Right renal pelvis (tissue), 4 donors: ENCODE measurements at places on chromosomes 3 and 15.

DNA sequence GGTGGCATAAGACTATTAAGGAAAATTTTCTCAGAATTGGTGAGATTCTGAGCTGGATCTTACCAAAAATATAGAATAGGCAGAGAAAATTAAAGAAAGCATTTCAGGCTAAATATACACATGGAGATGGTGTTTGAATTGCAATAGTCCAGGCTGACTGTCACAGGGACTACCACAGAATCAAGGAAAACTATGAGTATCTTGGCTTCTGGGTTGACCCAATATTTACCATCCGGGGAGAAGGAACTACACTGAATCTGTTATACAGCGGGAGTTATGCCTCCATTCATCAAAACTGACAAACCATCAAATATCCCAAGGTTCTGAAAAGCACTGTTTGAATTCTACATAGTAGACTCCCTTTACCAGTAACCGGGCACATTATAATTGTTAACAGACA, 102.2 kb downstream of the TUSC7 start:
- no peak for DNase-seq

- no peak for DNase-seq
Observed at GRCh38 chr3:112776836-112777235, 69.8 kb downstream of the CD200R1L start.

GRCh38 chr3:158488670-158489069, 82.3 kb upstream of the MLF1 start:
- no peak for DNase-seq

- DNase-seq, result no peak
Observed at GRCh38 chr3:61985020-61985419, 388.3 kb downstream of the FEZF2 start.

DNA sequence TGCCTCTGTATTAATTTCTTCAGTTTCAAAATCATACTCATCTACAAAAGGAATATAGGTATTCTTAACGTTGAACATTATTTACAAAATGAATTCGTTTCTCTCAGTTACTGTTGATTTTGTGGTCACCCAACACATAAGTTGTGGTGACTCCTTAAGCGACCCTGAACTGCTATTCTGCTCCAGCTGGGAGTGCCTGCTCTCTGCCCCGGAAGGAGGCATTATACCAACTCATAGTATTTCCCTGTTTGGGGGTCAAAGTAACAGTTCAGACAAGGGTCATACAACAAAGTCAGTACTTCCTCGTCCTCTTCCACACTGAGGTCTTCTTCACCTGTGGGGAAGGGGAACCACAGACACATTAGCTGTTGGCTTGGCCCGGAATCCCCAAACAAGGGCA, 75.7 kb upstream of the FAM3D start:
- no peak for DNase-seq

- no peak for DNase-seq
Observed at GRCh38 chr3:50193286-50193685, 1.9 kb downstream of the GNAT1 start.

GRCh38 chr3:182617500-182617899, 175.8 kb upstream of the ATP11B start:
- DNase-seq, result no peak

GRCh38 chr3:195440379-195440778, 2.4 kb downstream of the ACAP2 start:
- DNase-seq, result no peak

GRCh38 chr15:48423342-48423741, 92.1 kb downstream of the DUT start:
- DNase-seq, result no peak

- no peak for DNase-seq
Observed at GRCh38 chr3:115165266-115165665, 18.2 kb upstream of the ZBTB20 start.

DNA sequence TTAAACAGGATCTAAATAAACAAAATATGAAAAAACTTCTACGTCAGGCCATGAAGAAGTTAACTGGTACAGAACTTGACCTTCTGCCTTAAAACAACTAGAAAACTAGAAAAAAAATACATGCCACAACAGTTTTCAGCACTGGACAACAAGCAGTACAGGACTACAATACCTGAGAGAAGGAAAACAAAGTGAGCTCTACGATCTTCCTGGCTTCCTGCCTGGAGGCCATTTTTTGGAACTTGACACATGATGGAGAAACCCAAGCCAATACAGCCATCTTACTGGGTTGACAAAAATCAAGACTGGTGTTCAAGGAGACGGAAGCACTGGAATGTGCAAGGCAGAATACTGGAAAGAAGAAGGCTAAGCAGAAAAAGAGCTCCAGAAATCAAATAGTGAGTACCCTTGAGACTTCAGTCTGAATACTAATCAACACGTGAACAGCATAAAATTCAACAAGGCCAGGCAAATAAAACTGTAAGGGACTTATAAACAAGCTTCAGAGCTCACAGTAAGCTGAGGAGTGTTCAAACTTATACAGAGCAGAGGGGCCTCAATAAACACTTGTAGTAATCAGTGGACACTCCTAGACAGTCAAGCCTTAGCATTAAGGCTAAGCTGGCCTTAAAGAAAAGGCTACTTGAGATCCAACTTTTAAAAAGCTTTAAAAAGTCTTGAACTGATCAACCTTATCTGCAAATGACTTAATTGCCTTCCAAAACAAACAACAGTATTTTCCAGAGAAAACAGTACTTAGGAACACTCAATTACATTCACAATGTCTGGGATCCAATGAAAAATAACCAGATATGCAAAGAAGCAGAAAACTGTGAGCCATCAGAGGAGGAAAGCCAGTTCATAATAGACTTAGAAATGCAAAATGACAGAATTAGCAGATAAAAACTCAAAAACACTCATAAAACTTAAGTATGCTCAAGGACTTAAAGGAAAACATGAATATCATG, 63.2 kb downstream of the DLG1 start:
- DNase-seq, result no peak

- peak; percentile 59 for DNase-seq
Observed at GRCh38 chr3:63818282-63819150, 583 bp upstream of the C3orf49 start.

DNA sequence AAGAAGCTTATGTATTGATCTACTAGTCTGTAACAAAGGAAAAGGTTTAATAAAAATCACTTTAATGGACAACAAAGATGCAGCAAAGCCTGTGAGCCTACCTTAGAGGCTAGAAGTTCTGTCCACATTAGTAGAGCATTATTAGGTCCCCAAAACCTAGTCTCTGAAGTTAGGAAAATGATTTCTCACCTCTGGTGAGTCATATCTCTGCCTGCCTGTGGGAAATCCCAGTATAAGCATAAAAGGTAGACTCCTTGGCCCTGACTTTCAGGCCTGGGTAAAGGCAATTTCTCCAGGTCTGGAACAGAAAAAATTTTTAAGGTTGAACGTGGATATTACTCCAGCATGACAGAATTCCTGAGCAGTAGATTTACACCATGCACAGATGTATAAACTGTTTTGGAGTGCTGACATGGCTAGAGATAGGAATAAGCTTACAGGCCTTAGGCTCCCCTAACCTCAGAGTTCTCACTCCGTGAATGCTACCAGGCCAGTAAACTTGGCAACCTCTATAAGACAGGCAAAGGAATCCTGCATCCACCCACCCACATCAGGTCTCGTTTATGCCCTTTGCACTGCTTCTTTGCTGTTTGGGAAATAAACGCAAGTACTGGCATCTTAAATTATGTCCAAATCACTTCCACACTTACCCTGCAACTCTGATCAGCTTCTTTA, 104.1 kb downstream of the SERPINI1 start:
- DNase-seq, result no peak

DNA sequence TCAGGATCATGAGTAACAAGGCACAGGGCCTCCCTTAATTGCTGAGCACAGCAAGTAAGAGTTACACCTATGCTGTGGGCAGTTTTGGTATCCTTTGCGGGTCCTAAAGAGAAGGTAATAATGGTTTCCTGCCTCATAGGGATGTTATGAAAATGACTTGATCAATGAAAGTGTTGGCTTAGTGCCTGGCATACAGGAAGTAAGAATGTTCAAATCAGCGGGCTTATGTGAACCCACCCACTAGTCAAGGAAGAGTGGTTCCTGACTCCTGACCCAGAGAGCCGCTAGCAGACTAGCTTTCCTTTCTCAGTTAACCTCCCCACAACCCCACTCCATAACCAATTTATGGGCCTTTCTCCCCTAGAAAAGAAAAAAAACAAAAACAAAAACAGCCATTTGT, 5.2 kb upstream of the ADAMTS9 start:
- DNase-seq, result peak; percentile 6

- no peak for DNase-seq
Observed at GRCh38 chr3:21466476-21466875, 284.5 kb downstream of the ZNF385D start.

DNA sequence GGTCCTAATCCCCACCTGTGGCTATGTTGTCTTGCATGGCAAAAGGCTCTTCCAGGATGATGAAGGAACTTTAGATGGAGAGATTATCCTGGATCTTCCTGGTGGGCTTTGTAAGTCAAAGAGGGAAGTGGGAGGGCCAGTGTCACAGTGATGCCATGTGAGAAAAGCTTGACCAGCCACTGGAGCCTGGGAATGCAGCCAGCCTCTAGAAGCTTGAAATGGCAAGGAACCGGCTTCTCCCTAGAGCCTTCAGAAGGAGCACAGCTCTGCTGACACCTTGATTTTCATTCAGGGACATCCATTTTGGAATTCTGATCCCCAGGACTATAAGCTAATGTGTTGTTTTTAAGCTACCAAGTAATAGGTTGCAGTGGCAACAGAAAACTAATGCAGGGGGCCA, 58.3 kb downstream of the CLEC3B start:
- DNase-seq, result no peak

DNA sequence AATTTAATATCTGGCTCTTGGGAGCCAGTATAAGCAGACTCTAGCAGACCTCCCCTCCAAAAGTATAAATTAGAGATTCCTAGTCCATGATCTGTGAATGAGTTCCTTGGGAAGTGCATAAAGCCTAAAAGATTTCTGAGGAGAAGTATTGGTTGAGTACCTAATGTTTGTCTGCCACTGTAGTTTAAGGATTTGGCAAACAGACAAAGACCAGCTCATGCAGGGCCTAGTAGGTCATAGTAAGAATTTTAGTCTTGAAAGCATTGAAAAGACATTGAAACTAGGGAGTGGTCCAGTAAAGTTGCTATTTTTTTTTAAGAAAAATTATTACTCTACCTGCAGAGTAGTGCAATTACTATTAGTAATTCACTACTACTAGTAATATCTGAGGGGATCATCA, 67.5 kb downstream of the SPRED1 start:
- no peak for DNase-seq

- DNase-seq, result no peak
Observed at GRCh38 chr3:138367911-138368310, 19.5 kb downstream of the MRAS start.

- no peak for DNase-seq
Observed at GRCh38 chr3:81931265-81932251, 170.1 kb upstream of the GBE1 start.

DNA sequence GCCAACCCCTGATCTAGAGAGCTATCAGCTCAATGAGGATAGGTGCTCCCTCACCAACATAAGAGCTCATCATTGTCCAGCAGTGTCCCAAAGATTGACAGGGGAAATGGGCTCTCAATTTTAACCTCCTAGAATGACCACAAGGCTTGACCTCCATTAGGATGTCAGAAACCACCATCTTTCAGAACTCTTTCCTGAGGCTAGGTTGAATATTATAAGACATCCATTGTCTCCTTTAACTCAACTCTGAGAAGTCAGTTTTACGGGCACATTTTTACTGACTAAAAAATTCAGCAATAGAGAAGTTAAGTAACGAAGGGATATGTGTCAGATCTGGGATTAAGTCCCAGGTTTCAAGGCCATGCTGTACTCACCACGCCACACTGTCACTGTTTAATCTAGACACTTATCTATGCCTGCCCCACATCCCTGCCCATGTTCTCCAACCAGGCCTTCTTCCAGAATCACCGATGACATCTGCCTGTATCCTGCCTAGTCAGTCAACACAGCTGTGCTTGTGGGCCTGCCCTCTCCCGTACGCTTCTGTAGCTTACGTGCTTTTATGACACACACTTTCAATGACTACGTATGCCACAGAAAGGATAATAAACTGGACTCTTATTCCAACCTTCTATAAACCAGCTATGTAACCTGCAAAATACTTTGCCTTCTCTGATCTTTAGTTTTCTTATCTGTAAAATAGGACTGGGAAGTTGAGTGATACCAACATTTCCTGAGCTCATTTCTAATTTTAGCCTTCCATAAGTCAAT, 17.1 kb upstream of the MUC13 start:
- no peak for DNase-seq

DNA sequence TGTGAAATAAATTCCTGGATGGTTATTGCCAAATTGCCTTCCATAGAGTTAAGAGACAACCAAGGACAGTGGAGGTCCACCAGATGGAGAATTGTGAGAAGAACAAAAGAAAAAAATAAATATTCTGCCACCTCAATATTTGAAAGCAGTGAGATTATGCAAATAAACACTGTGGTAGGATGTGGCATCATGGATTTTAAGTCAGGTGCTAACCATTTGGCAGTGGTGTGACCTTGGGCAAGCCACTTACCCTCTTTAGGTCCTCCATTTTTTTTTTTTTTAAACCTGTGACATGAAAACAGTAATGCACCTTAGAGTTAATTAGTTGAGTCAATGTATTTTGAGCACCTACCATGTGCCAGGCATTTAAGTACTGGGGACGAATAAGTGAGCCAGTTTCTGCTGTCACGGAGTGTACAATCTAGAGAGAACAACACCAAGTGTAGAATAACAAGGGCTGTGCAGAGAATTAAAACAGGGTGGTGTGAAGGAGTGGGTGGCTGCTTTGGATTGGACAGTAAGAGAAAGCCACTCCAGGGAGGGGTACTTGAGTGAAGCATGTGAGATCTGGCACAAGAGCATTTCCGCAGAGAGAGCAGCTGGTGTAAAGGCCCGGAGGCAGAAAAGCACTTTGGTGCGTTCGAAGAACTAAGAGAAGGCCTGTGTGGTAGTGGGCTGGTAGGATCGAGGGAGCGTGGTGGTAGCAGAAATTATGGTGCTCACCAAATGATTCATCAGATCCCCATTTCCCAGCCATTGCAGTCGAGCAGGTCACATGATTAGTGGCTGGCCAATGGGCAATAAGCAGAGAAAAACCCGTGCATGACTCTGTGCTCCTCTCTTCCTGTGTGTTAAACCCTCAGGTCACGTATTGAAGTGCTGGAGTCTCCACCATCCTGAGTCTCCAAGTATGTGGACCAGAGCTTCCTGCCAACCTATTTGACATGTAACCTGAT, 39.2 kb downstream of the CCK start:
- no peak for DNase-seq

- DNase-seq, result no peak
Observed at GRCh38 chr3:277873-278272, 81.3 kb downstream of the CHL1 start.

DNA sequence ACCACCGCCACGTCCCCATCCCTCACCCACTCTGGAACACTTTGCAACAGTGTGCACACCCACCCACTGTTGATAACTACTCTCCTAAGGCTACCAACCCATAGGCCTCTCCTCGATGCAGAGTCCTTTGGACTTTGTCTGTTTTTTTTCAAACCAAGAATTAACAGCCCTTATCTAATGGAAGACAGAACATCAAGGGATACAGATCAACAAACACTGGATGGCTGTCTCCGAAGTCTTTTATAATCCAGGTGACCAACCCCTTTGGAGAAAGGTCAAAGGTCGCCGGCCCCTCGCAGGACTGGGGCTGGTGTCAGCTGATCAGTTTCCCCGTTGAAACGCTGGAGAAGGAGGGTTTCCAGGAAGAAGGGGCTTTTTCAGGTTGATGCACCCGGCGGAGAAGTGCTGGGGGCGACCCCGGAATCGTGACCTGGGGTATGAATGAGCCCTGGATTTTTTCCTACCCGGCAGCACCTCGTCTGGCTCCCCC, 532 bp downstream of the B4GALT4 start:
- DNase-seq, result peak; percentile 30
